ENCODE measurements at places on chromosomes 2 and 18.

- DNase-seq: no peak
Measured at GRCh38 chr2:30472326-30472725, 25.3 kb downstream of the LCLAT1 start.

- DNase-seq: no peak
Measured at GRCh38 chr18:62844850-62845643, 129.7 kb downstream of the PHLPP1 start.

DNA sequence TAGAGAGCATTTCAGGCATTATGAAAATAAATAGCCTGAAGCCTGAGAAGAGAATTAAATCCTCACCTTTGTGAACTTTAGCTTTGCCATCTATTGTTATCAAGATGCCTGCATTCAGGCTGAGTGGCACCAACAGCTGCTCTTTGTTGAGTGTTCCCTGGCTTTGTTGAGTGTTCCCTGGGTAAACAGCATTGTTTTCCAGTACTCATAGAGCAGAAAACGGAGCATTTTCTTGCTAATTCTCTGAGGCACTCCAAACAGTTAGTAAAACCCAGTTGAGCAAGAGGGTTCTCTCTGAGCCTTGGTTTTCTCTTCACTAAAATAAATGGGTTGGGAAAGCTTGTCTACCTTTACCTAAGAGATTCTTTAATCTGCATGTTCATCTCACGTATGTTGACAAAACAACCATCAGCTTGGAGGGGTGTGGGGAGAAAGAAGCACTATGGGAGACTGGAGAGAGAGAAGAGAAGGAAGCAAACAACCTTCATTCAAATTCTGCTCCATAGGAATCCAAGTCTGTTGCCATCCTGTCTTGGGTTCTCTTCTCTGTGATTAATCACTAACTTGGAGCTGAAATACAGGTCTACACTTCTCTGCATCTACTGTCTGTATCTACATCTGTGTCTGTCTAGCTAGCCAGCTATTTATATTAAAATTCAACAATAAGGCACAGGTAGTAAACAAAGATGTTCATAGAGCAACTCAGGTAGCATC lies 567.0 kb upstream of the SOX11 start:
- DNase-seq: no peak

GRCh38 chr2:47043142-47043890 lies 111.8 kb downstream of the STPG4 start:
- peak; percentile 81 for DNase-seq

- no peak for DNase-seq
Measured at GRCh38 chr2:9235147-9236044, 28.8 kb downstream of the ASAP2 start.
